ENCODE measurements at places on chromosomes 16 and 17. TPM values are rescaled to one million over a fixed set of nuclear protein-coding genes. Genes with fewer than 3 reads are reported as not detected.
A peak's percentile ranks its signal among the peaks of the same experiment; 100 is the strongest.

Gene SCNN1B
- 10.7 TPM for total RNA-seq

Gene TSPOAP1
- 0.05 TPM for total RNA-seq

Gene AATK
- total RNA-seq, result 3.7 TPM

Gene TP53TG3F
- 0.54 TPM for total RNA-seq

DNA sequence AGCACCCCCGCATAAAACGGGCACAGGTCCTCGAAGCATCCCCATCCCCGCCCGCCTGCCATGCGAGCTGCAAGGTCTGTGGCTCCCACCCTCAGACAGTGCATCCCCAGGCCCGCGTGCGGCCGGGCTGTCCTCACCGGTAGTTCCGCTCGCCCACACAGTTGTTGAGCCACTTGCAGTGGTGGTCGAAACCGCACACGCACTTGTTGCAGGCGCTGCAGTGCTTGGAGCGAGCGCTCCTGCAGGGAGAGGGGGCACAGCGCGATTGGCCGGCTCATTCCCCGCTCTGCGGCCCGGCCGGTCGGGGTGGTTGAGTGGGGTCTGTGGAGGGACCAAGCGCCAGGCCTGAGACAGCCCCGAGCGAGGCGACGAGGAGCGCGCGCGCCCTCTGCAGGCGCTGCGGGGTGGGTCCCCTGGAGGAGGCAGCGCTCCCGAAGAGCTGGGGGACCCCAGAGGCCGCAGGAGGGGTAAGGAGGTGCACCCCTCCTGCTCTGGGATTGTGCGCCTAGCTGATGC lies 6.0 kb upstream of the TPPP3 start:
- no peak overlapping the region for H3K27ac ChIP-seq
- H3K36me3 ChIP-seq, result no peaks in the 10 kb centered on the region
- no peak overlapping the region for H3K4me3 ChIP-seq
- no peaks in the 10 kb centered on the region for H3K27me3 ChIP-seq

GRCh38 chr17:8894673-8895578 lies 27.5 kb upstream of the PIK3R6 start:
- H3K27me3 ChIP-seq, result peaks cover 2% of the 10 kb centered on the region
- H3K4me1 ChIP-seq, result no peaks in the 10 kb centered on the region
- H3K36me3 ChIP-seq, result no peaks in the 10 kb centered on the region
- H3K4me3 ChIP-seq, result no peak overlapping the region

- H3K4me3 ChIP-seq, result no peak overlapping the region
- no peaks in the 10 kb centered on the region for H3K36me3 ChIP-seq
- no peak for DNase-seq
- H3K27me3 ChIP-seq, result peaks cover 20% of the 10 kb centered on the region
- H3K27ac ChIP-seq, result no peak overlapping the region
Observed at GRCh38 chr17:57744195-57745170, 616 bp downstream of the CCDC182 start.

DNA sequence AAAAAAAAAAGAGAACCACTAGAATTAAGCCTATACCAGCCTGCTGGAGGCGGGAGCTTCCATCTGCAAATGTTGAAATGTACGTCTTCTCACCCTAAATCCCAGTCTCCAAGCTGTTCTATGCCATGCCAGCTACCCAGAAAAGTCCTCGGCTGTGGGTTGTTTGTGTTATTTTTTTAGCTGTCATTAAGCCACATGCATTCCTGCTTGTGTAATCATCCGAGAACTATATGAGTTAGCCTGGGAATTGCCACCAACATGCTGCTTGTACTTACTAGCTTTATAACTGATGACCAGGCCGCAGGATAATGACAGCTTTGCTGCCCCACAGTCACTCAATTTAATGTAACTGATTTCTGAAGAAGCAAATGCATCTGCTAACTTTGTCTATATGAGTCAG lies 313.9 kb upstream of the SALL1 start:
- H3K36me3 ChIP-seq, result no peaks in the 10 kb centered on the region
- H3K4me3 ChIP-seq, result no peak overlapping the region
- DNase-seq, result no peak
- no peaks in the 10 kb centered on the region for H3K27me3 ChIP-seq
- no peak overlapping the region for H3K27ac ChIP-seq

DNA sequence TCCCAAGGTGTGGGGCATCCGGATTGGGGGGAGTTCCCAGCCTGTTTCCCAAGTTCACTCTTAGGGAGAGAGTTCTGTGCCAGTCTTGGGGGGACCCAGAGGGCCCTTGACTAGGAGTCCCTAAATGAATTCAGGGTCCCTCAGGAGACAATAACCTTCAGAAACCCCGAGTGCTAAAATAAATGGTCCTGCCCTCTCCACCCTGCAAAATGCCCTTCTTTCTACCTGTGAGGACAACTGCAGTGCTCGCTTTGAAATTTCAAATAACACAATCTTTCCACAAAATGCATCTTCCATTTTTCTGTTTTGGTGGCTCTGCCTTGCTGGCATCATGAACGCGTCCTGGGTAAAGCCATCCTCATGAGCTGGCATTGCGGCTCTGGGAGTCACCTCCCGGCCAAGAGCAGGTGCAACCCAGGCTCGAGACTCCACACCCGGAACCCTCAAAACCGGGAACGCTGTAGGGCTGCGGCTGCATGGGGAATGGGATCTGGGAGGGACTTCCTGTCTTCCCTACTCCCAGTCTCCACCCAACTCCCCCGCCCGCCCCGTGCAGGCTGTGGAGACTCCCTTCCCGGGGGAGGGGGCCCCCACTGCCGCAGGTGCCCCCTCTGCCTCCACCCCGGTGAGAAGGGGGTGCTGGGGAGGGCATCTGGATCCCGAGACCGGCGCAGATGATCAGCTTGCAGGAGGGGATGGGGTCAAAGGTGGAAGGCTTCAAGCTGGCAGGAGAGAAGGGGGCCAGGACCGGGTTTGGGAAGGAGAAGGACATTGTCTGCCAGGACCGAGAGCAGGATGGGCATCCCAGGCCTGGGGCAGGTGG lies at the start of gene ZNF205:
Gene ZNF205 (plus strand): TSS at position 529 of the 823 bp plus-strand sequence. CDS start 845 bp downstream, outside the sequence.
- H3K27me3 ChIP-seq, result no peaks in the 10 kb centered on the region
- peak within 1 kb of the TSS; percentile 88 for H3K27ac ChIP-seq
- peaks cover 3% of the 10 kb centered on the region for H3K36me3 ChIP-seq
- H3K4me1 ChIP-seq, result peaks cover 16% of the 10 kb centered on the region
- H3K4me3 ChIP-seq, result peak within 1 kb of the TSS; percentile 89
- no peak for DNase-seq

GRCh38 chr16:3030222-3031212 lies 6.2 kb downstream of the BICDL2 start:
- H3K27ac ChIP-seq, result no peak overlapping the region
- DNase-seq, result no peak
- no peaks in the 10 kb centered on the region for H3K27me3 ChIP-seq
- no peak overlapping the region for H3K4me3 ChIP-seq
- H3K4me1 ChIP-seq, result peaks cover 6% of the 10 kb centered on the region

DNA sequence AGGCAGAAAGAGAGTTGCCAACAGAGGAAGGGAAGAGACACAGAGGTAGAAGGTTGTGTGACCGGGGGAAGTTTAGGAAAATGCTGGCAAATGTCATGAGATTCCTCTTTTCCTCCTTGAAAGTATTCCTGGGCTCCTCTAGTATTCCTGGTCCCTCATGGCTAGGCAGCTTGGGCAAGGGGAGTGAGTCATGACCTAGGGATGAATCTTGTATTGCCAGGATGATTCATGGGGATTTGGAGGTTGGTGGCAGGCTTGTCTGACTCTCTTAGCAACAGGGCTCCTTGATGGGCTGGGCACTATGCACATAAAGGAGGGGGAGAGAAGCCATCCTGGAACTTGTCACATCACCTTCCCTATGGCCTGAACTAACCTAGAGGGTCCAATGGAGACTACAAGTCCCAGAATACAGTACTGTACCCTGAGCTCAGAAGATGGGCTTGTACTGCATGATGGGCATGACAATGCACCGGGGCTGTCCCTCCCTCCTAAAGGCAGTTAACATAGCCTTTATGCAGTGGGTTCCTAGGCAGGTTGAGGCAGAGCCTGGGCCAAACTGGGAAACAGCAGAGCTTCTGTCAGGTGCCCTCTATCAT lies 2.1 kb upstream of the SEZ6 start:
- peaks cover 26% of the 10 kb centered on the region for H3K27me3 ChIP-seq
- no peak overlapping the region for H3K4me3 ChIP-seq
- DNase-seq, result peak; percentile 7
- H3K4me1 ChIP-seq, result no peaks in the 10 kb centered on the region
- H3K27ac ChIP-seq, result no peak overlapping the region
